Stimulated activated CD8-positive, alpha-beta memory T cell treated with anti-CD3 and anti-CD28 coated beads, Interleukin-7, amount 100 ng/mL, for 1 hour (primary cell): ENCODE measurements at places on chromosomes 11 and 22.

DNA sequence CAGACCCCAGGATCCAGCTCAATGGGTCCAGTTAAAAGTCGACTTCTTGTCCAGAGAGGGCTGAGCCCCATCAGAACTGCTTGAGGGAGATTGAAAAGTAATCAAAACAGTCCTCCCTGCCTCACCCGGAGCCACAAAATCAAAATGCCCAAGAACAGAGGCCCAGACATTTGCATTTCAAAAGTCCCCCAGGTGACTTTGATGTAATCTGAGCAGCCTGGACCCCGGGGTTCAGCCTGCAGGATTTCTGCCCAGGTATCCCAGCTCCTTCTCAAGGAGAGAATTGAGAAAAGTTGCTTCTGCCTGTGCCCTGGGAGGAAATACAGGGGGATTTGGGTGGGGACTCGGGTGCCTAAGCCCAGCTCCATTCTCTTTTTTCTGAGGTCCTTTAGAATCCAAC, 1385.0 kb downstream of the TBC1D22A start:
- DNase-seq: no peak

- no peak for DNase-seq
These were observed 36.1 kb downstream of the LIMK2 start for GRCh38 chr22:31248138-31248745.

DNA sequence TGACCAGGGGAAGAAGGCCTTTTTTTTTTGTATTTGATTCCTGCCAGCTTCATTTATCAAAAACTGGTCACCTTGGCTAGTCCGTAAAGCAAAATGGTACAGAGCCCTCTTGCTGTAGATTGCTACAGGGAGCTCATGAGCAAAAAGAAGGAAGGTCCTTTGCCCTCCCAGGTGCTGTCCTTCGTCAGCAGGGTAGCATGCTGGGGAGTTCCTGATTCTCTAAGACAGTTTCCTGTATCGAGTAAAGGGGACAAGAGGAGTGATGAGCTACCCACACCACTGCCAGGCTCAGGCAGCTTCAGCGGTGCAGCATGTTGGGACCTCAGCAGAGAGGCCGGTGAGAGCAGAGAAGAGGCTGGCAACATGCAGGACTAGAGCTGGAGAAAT, 67.8 kb upstream of the CSNK2A3 start:
- DNase-seq: no peak

DNA sequence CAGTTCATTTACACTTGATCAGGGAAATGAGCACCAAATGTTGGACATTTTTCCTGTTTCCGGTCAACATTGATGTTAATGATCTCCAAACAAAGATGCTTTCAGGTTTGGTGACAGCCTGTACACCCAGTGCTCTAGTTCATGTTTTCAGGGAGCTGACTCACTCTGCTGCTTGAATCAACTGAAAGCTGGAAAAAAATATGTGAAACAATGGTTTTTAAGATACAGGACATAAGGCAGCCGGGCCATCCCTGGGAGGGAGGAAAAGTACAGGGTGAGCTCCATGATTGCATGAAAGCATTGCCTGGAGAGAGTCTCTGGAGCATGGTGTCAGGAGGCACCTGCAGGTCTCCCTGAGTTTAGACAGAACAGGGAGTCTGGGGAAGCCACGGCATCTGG, 259.6 kb downstream of the TBC1D22A start:
- no peak for DNase-seq

GRCh38 chr11:99015634-99016454, 4.9 kb upstream of the CNTN5 start:
- no peak for DNase-seq

DNA sequence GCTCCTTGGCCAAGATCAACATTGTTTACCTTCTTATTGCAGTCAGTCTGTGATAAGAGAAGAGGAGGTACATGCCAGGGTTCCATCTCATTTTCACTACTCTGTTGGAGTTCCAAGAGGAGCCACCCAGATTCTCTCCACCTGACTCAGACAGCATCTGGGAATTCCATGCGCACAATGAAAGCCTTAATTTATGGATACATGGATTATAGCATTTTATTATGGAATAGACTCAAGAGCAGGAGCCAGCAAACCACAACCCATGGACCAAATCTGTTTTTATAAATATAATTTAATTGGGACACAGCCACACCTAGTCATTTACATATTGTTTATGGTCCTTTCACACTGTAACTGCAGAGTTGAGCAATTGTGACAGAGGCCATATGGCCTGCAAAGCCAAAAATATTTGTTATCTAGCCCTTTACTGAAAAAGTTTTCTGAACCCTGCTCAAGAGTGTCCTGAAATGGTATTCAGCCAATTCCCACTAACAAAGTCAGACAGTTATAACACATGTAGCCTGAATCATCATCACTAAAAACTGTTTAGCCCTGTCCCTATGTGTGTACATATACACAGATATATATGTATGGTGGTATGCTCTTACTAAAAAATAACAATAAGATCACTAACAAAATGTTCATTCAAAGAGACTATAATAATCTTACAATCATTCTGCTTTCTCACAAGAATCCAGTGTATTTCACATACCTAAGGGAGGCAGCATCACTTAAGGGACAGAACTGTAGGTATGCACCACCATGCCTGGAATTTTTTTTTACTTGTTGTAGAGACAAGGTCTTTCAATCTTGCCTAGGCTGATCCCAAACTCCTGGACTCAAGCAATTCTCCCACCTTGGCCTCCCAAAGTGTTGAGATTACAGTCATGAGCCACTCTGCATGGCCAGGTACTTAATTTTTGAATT, 104.5 kb upstream of the TEAD1 start:
- no peak for DNase-seq

DNA sequence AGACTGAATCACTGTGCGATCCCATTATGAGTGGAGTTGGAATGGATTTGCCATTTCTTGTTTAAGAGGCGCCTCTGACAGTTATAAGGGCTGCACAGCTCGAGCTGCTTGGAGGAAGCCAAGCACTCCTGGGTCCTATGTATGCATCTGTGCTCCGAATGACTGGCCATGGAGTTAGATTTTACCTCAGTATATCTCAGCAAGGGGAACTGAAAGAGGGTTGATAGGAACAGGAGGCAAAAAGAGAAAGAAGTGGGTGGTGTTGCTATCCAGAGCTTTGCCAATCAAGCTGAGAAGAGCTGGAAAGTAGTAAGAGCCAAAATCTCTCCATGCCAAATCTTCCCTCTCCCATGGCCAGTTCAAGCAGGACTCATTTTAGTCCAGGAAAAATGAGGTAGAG, 632.0 kb upstream of the KIRREL3 start:
- no peak for DNase-seq

- DNase-seq: no peak
These were observed 35.5 kb upstream of the ST14 start for GRCh38 chr11:130124096-130124495.

- DNase-seq: no peak
These were observed 64.7 kb upstream of the CTSC start for GRCh38 chr11:88402192-88402715.

- no peak for DNase-seq
These were observed 28.5 kb downstream of the PRDM11 start for GRCh38 chr11:45174963-45175362.

DNA sequence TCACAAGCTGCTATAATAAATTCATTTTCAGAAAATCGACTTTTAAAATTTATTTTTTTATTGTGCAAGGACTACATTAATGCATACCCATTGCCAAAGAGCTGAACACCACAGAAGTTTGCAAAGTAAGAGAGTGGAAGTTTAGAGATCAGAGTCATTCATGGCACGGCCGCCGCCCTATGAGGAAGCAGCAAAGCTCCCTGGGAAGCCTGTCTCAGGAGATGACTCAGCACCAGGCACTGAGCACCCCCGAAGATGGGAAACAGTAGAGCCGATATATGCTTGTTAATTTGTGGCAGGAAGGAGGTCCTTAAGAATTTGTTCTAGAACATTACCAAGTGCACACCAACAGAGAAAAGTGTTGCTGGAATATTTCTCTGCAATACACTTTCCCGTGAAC, 693.7 kb downstream of the OPCML start:
- no peak for DNase-seq

- DNase-seq: no peak
These were observed 14.9 kb downstream of the DNAJB13 start for GRCh38 chr11:73965764-73966121.

DNA sequence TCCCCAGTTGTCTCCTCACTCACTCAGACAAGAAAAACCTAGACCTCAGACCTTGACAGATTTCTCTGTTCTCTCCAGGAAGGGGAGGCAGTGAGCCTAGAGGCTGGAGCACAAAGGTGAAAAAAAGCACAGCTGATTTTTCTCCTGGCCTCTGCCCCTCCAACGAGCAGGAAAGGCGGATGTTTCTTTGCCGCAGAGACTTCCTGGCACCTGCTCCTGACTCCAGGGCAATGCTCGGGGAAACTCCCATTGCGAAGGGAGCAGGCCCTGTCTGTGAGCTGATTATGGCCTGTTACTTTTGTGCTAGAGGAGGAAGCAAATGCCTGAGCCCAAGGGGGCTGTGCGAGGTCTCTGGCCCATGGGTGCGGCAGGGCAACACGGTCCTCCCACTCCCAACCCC, 25.4 kb downstream of the MS4A10 start:
- DNase-seq: no peak

GRCh38 chr22:30837531-30837930, 131.0 kb downstream of the MORC2 start:
- DNase-seq: no peak

DNA sequence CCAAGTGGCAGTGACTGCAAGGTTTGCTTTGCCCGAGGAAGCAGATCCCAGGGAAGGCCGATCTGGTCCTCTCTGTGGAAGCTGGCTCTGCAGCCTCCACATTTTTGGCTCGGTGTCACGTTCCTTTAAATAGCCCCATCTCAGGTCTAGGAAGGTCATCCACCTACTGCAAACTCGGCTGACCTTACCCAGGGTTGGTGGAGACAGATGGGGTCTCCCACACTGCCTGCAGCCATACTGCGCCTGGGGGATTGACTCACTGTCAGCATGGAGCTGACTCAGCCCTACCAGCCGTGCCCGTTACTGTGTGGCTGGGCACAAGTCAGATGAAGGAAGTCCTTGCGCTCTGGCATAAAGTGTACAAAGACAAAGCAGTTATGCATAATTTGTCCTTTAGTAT, 16.9 kb downstream of the CDPF1 start:
- DNase-seq: no peak

DNA sequence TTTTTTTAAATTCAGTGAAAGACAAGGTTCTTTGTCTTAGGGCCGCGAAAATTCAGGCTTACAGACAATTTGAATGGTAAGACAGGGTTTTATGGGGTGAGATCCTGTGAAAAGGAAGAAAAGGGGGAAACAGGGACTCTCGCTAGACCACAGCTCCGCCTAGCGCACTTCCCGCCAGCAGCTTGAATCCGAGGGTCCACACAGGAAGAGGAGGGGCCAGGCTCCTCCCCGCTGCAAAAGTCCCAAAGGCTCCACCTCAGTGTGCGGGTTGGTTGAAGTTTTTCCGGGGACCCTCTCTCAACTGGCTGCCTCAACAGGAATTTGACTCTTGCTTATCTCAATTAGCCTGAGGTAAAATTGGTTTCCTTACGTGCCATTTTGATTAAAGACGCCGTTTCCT, 950.9 kb upstream of the CNTN5 start:
- DNase-seq: no peak

DNA sequence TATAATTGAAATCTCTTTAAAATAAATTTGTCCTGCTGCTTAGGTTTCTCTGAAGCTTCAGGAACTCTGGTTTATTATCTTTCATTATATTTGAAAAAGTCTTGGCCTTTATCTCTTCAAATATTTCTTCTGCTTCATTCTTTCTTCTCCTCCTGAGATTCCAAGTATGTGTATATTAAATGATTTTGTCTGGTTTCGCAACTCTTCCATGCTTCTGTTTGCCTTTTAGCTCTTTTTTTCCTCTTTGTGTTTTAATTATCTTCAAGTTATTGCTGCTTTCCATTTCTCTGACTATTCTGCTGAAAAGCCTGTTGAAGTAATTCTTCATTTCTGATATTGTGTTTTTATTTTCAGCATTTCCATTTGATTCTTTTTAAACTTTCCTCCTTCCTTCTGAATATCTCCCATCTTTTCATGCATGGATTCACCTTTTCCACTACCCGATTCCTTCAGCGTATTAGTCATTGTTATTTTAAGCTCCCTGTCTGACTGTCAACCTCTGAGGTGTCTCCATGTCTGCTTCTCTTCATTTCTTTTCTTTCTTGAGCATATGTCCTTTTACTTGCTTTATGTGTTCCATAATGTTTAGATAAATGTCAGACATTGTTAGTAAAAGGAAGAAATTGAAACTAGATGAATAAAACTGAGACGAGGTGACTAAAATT, 46.6 kb upstream of the CTSC start:
- DNase-seq: no peak

DNA sequence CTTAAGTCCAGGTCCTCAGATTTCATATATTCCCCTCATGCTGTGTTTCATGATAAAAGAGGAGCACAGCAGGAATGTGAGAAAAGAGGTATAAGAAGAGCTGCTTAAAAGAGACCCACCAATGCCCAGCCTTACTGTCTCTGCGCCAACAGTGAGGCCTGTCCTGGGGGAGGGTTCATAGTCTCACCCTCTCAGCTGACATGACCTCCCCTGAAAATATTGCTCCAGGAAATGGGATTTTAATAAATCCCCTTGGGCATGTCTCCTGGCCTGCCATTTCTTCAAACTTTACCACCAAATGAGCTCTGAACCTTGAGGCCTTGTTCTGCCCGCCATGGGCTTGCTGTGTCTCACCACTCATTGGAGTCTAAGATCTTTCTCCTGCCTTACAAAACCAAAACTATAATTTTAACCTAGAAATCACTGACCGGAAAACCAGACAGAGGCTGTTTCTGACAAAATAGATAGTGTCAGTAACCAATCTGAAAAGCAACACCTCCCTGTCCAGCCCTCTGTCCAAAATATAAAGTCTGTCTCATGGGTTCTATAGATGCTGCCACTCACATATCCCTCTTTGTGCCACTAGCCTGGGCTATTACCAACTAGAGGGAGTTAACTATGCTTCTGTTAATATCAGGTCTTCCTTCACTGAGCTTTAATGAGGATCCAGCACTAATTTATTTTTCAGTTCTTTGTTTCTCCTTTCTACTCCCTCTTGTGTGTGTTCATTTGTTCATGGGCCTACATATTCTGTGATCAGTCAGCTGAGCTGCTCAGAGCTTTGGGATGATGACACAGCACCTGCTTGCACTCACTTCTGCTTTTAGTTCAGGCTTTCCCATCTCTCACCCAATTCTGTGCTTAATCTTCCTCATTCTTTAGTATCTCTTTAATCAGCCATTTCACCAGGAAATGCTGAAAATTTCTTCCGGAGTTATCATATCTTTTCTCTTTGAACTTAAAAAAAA, at the start of gene OR2AG2:
Gene OR2AG2, minus strand, starts transcription at position 51 of the 968 bp plus-strand sequence. CDS start 3,019 bp downstream, outside the sequence.
- no peak for DNase-seq

GRCh38 chr11:107743191-107743590, 31.3 kb upstream of the SLN start:
- DNase-seq: no peak
